ENCODE measurements at places on chromosomes 2 and 18.

DNA sequence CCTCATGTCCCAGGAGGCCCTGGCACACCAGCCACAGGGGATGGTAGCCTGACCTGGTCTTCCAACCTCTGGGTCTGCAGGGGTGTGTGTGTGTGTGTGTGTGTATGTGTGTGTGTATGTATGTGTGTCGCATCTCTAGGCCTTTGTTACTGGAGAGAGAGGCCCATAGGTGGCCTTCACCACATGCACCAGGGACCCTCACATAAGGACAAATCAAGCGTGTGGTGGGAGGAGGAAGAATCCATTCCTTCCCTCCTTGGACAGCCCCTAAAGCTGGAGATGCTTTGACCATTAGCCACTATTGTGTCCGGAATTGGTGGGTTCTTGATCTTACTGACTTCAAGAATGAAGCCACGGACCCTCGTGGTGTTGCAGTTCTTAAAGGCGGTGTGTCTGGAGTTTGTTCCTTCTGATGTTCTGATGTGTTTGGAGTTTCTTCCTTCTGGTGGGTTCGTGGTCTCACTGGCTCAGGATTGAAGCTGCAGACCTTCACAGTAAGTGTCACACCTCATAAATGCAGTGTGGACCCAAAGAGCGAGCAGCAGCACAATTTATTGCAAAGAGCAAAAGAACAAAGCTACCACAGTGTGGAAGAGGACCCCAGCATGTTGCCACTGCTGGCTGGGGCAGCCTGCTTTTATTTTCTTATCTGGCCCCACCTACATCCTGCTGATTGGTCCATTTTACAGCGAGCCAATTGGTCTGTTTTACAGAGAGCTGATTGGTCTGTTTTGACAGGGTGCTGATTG, 104.1 kb downstream of the DDX1 start:
- DNase-seq = no peak

DNA sequence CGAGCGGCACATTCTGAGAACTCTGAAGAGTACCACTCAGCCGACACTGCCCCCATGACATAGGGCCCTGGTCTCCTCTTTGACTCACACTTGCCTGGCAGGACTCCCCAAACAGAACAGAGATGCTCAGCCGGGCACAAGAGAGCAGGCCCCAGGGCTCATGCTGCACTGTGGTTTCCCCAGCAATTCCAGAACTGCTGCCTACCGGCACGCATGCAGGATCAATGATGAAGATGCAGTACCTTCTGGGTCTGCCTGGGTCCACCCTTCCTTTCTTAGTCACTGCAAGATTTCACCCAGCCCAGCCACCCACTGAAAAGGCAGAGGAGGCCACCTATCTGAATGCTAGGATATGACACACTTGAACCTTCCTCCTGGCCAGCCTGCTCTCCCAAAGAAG, 49.4 kb downstream of the BCL11A start:
- DNase-seq = no peak

DNA sequence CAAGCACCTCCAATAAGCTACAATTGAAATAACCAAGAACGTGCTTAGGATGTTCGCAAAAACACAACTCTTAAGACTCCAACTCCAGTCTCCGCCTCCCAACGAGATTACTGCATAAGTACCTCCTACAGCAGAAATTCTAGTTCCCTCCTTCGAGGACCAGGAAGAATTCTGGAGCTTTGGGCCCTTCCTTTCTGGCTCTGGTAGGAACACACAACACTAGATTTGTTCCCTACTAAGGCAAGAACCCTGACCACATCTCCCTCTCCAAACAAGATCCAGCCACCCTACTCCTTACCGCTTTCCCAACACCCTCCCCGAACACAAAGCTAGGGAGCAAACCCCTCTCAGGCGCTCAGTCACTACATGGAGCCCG, 721 bp downstream of the ADAM17 start:
- no peak for DNase-seq

DNA sequence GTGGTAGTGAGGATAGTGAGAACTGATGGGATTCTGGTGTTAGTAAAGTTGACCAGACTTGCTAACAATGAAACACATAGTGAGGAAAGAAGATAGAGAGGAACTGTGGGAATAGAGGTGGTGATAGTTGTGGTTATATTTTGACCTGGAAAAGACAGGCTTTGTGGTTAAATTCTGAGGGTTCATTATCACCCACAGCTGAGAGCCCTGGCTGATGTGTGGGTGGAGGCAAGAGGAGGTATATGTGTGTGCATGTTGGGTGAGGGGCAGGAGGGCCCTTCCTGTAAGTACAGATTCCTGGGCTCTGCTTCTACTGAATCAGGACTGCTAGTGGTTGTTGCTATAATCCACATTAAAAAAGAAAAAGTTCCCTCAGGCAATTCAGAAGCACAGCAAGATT, 26.2 kb upstream of the TMEM163 start:
- DNase-seq = peak; percentile 1

DNA sequence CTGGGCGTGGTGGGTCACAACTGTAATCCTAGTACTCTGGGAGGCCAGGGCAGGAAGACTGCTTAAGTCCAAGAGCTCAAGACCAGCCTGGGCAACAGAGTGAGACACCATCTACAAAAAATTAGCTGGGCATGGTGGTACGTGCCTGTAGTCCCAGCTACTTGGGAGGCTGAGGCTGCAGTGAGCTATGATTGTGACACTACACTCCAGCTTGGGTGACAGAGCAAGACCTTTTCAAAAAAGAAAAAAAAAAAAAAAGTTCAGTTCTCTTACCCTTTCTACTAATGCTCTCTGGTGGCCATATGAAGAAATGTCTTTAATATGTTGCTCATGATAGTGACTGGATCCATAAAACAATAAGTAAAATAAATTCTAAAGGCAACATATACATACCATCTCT, 14.9 kb downstream of the TYW5 start:
- DNase-seq = no peak

- no peak for DNase-seq
Observed at GRCh38 chr2:17867133-17867532, 11.3 kb upstream of the KCNS3 start.

DNA sequence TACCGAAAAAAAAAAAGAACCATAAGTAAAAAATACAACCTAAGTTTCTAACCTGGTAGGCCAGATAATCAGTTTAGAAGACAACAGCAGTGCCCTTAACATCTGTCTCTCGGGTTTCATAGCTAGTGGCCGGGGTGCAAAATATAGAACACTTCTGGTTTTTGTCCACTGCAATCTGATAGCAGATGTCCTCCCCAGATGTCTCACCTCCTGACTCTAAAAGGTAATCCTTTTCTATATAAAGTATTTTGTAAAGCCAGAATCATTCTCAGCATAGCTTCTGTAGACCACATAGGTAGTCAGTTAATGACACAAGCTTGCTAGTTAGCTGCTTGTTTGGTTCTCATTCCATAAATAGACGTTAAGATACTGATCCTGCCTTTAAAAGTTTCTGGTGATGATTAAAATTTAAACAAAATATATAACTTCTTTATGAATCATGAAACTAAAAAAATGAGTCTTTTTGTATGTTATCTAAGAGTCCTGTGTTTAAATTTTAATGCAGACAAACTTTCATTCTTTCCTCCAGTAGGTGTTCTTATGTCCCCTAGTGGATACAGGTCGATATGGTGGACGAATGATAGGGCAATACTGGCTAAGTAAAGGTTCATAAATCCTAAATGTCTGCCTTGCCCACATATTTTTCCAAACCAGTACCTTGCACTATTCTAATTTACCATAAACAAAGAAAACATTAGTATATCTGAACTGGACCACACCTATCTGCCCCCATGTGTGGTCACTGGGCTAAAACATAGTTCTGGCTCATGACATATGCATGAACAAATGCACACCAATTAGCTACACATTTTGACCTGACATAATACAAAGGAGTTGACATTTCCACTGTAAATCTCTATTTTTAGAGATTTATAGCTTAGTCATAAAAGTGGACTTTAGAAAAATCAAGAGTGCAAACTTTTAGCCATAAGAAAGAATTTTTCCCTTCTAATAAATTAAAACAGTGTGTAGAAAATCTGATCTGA, 171.0 kb downstream of the SRBD1 start:
- no peak for DNase-seq

DNA sequence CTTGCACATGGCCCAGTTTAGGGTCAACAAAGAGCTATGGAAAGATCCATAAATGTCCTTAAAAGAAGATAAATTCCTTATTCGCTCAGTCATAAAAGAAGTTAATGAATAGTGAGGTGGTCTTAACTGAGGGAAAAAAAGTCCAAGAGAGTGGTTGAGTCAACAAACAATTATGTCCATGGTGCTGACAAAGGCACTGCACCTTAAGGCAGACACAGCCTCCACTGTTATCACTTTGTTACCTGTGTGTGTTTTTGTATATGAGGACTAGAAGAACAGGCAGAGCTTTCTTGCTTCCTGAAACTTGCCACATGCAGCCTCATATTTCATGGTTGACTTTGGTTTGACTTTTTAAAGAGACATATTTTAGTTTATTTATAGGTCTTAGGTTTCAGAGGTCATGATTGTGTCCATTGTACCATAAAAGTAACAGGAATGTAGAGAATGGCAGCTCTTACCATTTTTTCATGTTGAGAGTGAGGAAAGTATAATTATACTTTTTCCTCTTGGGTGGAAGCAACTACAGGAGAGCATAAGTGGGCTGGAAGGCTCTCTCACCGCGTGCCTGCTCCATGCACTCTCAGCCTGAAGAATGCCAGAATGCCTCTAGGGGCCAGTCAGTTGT, 93.6 kb downstream of the XRCC5 start:
- no peak for DNase-seq

DNA sequence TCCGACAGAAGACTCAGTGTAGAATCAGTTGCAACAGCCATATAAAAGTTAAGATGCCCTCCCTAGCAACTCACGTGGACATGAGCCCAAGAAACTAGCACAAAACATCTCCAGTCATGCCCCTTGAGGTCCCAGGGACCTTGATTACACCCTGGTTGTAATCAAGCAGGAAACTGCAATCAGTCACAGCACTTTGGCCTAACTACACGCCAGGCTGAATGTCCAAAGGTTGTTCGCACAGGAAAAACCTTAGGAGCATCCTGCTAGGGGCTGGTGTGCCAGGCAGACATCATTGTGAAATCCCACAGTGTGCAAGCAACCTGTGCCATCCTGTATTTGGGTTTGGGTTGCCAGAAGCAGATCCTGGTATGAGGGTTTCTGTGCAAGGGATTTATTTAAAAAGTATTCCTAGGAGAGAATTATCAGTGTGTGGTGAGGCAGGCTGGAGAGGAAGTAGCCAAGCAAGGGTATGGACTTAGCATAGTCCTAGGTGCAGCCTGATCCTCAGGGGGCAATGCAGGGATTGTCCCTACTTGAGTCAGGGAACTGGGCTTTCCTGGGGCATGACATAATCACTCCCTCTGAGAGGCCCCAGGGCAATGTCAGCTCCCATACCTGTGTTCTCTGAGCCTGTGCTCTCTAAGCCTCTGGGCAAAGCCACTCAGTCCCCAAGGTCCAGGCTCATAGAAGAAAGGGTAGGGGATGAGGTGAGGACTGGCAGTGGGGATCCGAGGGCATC, 17.8 kb upstream of the SULT1C2 start:
- DNase-seq = no peak

GRCh38 chr2:84856787-84857186, 24.1 kb downstream of the TRABD2A start:
- DNase-seq = peak; percentile 27

GRCh38 chr2:187310701-187311100, 137.4 kb downstream of the CALCRL start:
- no peak for DNase-seq

- no peak for DNase-seq
Observed at GRCh38 chr2:129347486-129348217, 631.8 kb upstream of the RAB6C start.

DNA sequence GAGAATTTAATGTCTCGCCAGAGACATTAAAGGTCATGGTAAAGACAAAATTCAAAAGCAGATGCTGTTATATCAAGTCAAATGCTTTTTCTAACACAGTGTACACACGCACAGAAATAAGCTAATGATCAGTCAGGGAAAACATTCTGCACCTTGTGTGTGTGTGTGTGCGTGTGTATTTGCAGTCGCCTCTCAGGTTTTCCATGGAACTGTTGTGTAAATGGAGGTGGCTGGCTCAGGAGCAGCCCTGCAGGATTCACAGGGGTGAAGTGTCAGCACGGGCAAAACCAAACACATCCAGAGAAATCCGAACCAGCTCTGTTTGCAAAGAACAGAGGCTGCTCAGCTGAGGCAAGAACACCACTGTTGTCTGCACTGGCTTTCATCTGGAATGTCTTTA, 76.2 kb upstream of the YWHAQ start:
- no peak for DNase-seq

GRCh38 chr2:212998626-212999359, 152.6 kb downstream of the IKZF2 start:
- DNase-seq = no peak

GRCh38 chr18:4264347-4264791, 190.7 kb downstream of the DLGAP1 start:
- DNase-seq = no peak

GRCh38 chr18:34222307-34223163, 2.2 kb downstream of the NOL4 start:
- DNase-seq = no peak

DNA sequence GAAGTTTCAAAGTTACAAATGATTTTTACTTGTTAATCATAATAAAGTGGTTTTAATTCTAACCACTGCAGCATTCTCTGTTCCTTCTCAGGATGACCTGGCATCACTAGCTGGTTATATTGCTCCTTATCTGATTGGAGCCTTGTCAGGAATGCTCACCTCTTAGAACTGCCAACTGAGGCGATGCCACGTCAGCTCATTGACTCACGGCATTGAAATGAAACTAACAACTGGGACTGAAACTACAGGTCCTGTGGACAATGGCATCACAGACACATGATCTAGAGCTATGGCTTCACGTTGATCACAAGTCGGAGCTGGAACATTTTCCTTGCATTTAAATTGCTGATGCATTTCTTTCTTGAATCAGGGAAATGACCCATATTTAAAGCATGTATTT, 54.9 kb upstream of the MAP2 start:
- no peak for DNase-seq

- no peak for DNase-seq
Observed at GRCh38 chr2:65363879-65364666, 68.3 kb downstream of the SPRED2 start.

DNA sequence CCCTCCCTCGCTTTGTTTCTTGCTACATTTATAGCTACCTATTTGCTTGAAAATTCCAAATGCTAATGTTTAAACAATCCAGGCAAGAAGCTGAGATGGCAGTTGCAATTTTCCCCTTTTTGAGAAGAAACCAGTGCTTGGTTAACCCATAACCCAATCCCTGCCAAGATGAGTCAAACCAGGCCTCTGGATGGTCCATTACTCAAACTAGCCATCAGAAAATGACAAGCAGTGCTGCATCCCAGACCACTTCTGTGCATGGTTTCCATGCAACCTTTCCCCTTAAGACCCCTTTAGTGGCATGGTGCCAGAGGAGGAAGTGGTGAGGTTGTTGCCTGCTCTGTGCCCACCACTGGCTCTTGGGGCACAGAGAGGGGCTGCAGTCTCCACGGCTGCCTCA, 131.2 kb upstream of the RMP24 start:
- no peak for DNase-seq

- DNase-seq = no peak
Observed at GRCh38 chr2:3465844-3466481, 53.4 kb downstream of the ADI1 start.

Measured in stimulated activated CD8-positive, alpha-beta memory T cell treated with anti-CD3 and anti-CD28 coated beads, Interleukin-2, amount 100 ng/mL, for 48 hours (primary cell).